ENCODE measurements at places on chromosomes 12 and 14.

GRCh38 chr12:102484428-102484958, 4.1 kb upstream of the IGF1 start:
- no peak for DNase-seq

- no peak for DNase-seq
Measured at GRCh38 chr14:49857427-49858003, 4.9 kb upstream of the NEMF start.

DNA sequence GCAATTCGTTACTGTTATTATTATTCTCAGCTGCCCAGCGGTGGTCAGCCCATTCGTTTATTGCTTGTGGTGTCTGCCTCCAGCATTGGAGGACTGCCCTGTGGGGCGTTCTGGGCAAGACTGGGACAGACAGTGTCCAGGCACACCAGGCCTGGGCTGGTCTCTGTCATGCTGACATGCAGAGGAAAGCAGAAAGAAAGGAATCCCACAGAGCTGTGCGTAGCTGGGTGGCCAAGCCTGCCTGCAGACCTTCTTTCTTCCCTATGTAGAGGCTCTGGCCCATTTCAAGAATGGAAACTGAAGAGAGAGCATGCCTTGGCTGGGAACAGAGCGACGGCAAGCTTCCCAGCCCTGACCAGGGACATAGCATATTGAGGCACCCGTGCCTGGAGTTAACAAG, 525.3 kb upstream of the TBX3 start:
- DNase-seq = no peak

- DNase-seq = no peak
Measured at GRCh38 chr14:24979725-24980239, 70.2 kb downstream of the STXBP6 start.

DNA sequence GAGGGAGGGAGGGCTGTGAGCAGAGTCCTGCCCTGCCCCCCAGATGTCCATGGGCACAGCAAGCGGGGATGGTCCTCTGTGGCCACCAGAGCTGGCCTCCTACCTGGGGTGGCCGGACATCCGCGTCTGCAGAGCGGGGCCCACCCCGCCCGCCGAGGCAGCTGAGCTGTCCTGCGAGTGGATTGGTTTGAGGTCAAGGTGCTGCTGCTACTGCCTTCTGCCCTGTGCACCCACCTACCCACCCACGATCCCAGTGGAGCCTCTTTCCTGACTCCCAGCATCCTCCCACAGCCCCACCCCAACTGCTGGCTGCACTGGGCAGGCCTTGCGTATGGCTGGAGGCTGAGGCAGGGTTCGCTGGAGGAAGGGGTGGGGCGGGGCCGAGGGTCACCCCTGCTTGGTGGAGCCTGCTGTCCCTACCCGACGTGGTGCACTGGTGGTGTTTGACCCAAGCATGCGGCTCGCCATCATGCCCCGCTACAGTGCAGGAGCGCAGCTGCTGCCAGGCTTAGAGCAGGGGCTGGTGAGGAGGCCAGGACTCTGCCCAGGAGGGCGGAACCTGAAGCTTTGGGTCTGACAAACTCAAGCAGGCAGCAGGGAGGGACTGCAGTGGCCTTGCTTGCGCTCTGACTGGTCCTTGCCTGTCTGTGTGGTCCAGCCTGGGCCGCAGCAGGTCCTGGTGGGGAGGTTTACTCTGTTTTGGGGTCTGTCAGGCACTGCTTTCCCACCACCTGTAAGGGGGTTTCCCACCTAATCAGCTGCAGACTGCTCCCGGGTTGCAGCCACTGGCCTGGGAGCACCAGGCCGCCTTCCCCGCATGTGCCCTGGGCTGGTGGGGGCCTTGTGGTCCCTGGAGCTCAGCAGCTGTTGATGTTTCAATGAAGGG, 23.7 kb downstream of the CEP170B start:
- no peak for DNase-seq

- DNase-seq = no peak
Measured at GRCh38 chr12:16384732-16385131, 37.3 kb downstream of the MGST1 start.

GRCh38 chr12:78797196-78797931, 67.2 kb upstream of the SYT1 start:
- DNase-seq = no peak

GRCh38 chr12:14991069-14991468, 18.2 kb downstream of the PDE6H start:
- DNase-seq = no peak

DNA sequence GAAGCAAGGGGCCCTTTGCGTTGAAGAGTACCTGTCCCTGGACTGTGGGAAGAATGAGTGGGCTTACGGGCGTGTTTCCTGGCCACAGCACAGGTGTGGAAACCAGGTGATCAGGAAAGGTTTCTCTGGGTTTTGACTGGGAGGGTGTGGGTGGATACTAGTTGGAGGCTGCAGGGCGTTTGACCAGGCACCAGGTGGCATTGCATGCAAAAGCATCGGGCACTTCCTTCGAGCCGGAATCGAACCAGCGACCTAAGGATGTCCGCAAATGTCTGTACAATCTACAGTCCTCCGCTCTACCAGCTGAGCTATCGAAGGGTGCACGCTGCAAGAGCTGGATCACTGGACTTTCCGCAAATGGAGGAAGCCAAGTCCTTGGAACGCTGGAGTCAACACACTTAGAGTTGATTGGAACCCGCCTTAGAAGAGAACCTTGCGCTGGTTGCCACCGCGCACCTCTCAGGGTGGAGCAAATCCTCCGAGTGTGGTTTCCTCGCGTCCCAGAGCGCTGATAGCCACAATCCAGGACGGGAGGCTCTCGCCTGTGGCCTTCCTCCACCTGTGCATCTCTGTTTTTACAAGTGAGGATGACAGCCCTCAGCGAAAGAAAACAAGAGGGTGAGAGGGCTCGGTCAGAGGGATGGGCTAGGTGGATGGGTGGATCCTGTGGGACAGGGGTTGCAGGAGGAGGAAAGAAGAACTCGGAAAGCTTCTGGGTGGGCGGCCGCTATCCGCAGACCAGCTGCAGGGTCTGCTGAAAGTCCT, 21.2 kb upstream of the RNASE4 start:
- no peak for DNase-seq

DNA sequence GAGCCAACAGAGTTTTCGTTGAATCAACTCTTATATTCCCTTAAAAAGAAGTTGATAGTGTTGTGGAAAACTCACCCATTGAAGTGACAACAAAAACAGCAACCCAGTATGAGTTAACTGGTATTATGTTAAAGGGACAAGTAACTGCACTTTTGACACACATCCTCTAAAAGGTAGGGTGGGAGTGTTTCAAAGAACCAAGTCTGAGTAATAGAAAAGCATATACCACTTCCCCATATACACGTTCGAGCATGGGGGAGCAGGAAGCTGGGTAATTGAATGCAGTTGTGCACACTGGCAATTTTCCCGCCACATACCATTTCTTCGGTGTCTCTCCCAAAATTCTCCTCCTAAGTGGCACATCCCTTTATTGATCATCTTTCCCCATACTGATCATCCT, 31.5 kb downstream of the IFNG-AS1 start:
- DNase-seq = no peak

DNA sequence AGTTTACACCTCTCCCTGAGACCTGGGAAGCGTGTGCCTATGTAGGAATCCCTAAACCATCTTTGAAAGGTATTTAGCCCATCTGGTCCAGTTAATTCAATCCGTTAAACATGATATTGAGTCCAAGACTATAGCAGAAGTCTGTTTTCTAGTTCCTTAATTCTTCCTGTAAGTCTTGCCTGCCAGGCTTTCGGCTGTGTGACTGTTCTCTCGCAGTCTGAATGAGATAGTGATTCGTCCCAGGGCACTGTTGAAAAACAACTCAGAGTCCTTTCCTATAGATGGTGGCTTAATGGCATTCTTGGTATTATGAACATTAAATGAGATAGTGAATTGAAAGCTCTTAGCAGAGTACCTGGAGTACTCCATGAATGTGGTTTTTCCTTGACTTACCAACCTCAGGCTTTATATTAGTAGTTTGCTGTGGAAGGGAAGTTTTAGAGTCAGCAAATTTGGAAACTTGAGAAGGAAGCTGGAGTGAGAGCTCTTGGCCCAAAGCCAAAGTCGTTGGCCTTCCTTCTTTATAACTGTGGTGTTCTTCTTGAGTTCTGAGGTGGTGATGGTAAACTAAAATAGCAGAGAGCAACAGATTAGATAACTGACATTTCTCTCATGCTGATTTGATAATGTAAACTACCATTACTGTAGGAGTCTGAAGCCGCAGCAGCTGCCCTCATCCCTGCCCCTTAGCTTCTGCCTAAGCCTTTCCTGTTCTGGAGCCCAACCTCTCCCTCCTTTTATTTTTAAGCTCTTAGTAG, 76.5 kb downstream of the TGFB3 start:
- no peak for DNase-seq

- DNase-seq = no peak
Measured at GRCh38 chr14:25832585-25832984, 765.2 kb downstream of the NOVA1 start.

DNA sequence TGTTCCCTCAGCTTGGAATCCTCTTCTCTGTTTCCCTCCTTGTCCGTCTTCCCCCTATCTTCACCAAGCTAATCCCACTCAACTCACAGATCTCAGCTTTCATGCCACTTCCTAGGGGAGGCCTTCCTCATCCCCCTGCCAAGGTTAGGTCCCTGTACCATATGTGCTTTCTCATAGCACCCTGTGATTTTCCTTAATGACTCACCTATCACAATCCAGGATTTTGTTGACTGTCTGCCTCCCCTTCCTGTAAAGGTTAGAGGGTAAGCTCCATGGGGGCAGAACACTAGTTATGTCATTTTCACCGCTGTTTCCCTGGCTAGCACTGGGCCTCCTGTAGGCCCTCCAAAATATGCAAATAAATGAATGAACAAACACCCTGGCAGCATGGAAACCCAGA, 57.6 kb downstream of the CRADD start:
- no peak for DNase-seq

DNA sequence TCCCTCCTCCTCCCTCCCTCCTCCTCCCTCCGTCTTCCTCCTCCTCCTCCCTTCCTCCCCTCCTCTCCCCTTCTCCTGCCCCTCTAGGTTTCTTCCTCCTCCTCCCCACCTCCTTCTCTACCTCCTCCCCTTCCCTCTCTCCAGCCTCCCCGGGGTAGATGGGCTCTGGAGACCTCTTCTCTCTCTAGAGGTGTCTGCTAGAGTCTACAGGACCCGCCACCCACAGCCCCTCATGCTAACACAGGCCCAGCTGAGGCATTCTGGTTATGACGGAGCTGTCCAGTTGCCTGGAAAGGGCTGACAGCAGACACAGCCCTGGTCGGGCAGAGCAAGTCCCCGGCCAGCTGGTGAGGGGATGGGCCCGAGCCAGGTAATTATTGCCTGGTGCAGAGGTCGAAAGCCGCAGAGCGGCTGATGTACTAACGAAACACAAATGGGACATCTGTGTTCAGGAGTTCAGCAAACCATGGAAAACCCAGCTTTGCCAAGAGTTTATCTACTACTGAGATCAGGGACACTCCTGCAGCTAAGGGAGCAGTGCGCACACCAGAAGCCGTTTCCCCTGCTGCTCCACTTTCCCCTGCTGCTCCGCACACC, 96.2 kb downstream of the PAPOLA start:
- no peak for DNase-seq

- no peak for DNase-seq
Measured at GRCh38 chr14:74671789-74672188, 41.1 kb downstream of the AREL1 start.

DNA sequence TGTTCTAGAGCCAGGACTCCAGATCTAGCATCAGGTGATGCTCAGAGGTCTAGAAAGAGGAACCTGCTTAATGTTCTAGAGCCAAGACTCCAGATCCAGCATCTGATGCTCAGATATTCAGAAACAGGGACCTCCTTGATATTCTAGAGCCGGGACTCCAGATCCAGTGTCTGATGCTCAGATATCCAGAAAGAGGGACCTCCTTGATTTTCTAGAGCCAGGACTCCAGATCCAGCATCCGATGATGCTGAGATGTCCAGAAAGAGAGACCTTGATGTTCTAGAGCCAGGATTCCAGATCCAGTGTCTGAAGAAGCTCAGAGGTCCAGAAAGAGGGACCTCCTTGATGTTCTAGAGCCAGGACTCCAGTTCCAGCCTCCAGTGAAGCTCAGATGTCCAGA, 36.9 kb downstream of the MEG3 start:
- no peak for DNase-seq

DNA sequence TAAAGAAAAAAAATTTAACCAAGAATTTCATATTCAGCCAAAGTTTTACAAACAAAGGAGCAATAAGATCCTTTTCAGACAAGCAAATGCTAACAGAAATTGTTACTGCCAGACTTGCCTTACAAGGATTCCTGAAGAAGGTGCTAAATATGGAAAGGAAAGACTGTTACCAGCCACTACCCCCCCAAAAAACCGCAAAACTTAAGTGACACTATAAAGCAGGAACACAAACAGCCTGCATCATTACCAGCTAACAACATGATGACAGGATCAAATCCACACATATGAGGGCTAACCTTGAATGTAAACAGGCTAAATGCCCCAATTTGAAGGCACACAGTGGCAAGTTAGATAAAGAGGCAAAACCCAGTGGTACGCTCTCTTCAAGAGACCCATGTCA, 55.7 kb downstream of the APOBEC1 start:
- no peak for DNase-seq

GRCh38 chr12:76307083-76307482, 41.1 kb downstream of the BBS10 start:
- no peak for DNase-seq

- DNase-seq = no peak
Measured at GRCh38 chr12:26668847-26669246, 164.1 kb downstream of the ITPR2 start.

- DNase-seq = no peak
Measured at GRCh38 chr12:120468821-120469449, 613 bp downstream of the SRSF9 start.

DNA sequence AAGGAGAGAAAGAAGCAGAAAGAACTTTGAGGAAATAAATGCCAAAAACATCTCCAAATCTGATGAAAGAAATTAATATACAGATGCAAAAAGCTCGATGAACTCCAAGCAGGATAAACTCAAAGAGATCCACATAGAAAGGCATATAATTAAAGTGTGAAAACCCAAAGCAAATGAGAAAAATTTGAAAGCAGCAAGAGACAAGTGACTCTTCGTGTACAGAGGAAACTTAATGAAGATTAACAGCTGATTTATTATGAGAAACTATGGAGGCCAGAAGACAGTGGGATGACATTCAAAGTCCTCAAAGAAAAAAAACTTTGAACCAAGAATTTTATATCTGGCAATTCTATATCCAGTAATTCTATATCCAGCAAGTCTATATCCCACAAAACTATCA, 163.0 kb upstream of the TMCC3 start:
- no peak for DNase-seq

DNA sequence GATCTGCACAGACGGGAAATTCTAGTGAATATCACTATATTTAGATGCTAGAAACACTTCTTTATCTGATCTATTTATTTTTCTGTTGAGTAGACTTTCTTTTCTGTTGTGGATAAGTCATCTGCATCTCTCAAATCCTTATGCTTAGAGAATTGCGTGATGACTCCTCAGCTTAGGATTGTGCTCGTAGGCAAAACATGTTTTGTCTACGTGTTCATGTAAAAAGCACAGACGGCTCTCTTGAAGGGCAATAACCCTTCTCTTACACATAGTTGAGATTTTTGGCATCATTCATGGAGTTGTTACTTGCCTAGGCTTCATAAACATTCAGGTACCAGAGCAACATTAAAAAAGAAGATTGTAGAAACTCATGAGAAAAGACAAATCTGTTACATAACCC, 18.6 kb downstream of the PPFIBP1 start:
- DNase-seq = no peak

GRCh38 chr12:10388624-10389413, 1.0 kb downstream of the KLRK1 start:
- DNase-seq = no peak

GRCh38 chr14:31419179-31419966, 977 bp downstream of the HEATR5A start:
- DNase-seq = no peak

GRCh38 chr14:61488417-61489401, 167.3 kb downstream of the PRKCH start:
- no peak for DNase-seq

GRCh38 chr14:97773598-97773997, 976.4 kb downstream of the VRK1 start:
- DNase-seq = no peak
